ENCODE measurements at places on chromosomes 3 and 15.

DNA sequence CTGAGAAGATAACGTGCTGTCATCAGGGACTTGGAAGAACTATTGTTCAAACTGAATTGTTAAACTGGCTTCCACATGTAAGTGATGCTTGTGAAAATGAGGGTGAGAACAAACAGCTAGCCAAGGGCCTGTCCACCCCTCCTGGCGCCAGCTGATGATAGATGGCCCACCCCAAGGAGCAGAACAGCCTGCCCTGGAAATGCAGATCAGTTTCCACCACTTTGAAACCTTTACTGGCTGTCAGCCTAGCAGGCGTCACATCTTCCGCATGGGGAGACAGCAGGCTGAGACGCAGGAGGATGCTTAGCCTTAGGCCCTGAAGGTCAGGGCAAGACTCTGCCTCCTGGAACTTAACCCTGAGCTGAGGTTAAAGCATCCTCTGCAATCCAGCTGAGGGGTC is 6.4 kb upstream of the SLC51B start:
- no peak for DNase-seq

DNA sequence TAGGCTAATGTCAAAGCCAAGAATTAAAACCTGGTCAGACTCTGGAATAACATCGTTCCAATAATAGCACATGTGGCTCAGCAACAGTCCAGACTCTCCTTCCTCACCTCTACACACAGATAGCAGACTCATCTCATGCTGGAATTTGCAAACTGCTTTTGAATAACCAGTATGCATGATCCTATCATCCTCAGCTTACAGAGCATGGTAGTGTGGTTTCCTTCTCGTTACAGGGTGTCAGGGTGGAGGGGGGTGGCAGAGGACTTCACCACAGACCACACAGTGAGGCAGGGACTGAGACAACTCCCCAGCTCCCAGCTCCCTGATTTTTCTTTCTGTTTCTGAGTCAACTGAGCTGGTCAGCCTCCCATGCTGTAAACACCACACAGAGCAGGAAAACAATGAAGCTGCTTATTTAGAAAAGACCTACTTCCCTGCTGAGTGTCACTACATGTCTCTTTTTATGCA is 101.6 kb downstream of the RPL22L1 start:
- DNase-seq, result no peak

- DNase-seq, result no peak
These were observed 32.9 kb downstream of the B3GALNT1 start for GRCh38 chr3:161072211-161072621.

DNA sequence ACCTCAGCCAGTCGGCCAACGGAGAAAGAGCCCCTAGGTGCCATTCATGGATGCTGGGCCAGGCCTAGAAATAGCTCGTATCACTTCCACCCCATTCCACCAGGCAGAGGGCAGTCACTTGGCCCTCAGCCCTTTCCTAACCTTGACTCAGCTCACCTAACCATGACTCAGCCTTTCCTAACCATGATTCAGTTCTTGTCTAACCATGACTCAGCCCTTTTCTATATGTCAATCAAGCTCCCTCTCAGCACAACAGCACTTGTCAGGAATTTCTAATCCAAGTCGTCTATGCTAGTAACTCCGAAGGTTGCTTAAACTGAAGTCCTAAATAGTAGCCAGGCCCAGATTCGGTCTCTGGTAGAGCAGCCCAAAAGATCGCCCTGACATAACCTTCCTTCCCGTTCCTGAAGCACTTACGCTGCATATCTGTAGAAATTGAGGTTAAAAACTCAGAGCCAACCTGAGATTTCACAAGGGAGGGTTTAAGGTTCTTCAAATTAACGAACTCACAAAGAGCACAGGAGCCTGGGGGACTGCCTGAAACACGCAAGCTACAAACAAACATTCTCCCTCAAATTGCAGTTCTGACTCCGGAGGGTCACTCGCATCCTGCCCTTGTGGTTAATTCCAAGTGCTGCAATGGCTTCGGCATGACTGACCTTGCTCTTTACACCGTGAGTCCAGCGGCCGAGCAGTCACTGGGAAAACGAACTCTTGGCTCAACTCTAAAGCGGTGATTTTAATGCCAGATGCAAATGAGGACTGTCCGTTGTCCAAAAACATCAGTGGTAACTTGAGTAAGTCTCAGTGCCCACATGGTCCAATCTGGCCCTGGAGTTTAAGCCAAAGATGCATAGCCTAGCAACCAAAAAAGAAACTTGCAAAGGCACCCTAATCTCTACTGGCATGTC is 99.9 kb downstream of the ADAMTS17 start:
- no peak for DNase-seq

GRCh38 chr3:131962982-131963381 is 71.8 kb downstream of the CPNE4 start:
- no peak for DNase-seq

- no peak for DNase-seq
These were observed 499.0 kb upstream of the SEMA6D start for GRCh38 chr15:47218295-47218694.

GRCh38 chr3:170440344-170440743 is 21.7 kb downstream of the CLDN11 start:
- no peak for DNase-seq

DNA sequence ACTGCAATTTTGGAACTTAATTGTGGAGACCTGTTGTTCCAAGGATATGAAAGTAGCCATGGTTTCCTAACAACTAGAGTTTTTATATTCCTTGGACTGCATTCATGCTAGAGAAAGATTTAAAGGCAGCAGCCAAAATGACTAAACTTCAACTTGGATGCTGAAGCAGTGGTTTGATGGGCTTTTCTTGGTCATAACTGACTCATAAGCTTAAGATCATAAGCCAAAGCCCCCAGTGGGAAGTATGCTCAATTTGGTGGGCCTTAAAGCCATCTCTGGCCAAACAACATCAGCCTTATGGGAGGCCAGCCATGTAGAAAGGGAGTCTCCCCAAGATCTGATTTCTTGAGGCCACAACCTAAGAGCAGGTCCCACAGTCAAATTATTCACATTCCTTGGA is 80.2 kb downstream of the ZNF280D start:
- no peak for DNase-seq

Measured in AG04450 (cell line).